Pericardium fibroblast (primary cell): ENCODE measurements at places on chromosomes 13 and 19. TPM values are rescaled to one million over a fixed set of nuclear protein-coding genes. Genes with fewer than 3 reads are reported as not detected.

The APC2 gene
- total RNA-seq = 0.12 and 0.26 TPM in 2 replicates

The SYNE4 gene
- total RNA-seq = 0.35 TPM in 1 of 2 replicates, not detected in the other

The SERP2 gene
- total RNA-seq = 1.1 and 3.5 TPM in 2 replicates

The ACP7 gene
- not detected in 2 replicates for total RNA-seq

The CYP2A7 gene
- not detected in 2 replicates for total RNA-seq

The ZNF738 gene
- total RNA-seq = 1.2 and 3.4 TPM in 2 replicates

The BAX gene
- total RNA-seq = 74.8 and 110 TPM in 2 replicates

The P2RY11 gene
- 2.0 and 3.9 TPM in 2 replicates for total RNA-seq

The SCAMP4 gene
- 102 and 104 TPM in 2 replicates for total RNA-seq

The ATCAY gene
- total RNA-seq = not detected in 2 replicates

The WDR62 gene
- total RNA-seq = 0.09 and 1.2 TPM in 2 replicates

The NKPD1 gene
- under 0.01 and 0.85 TPM in 2 replicates for total RNA-seq

The FOXO1 gene
- total RNA-seq = 23.7 and 33.8 TPM in 2 replicates

The MBD3L2 gene
- not detected in 2 replicates for total RNA-seq

The LMTK3 gene
- not detected in 2 replicates for total RNA-seq
